ENCODE measurements at places on chromosomes 2 and 18.

DNA sequence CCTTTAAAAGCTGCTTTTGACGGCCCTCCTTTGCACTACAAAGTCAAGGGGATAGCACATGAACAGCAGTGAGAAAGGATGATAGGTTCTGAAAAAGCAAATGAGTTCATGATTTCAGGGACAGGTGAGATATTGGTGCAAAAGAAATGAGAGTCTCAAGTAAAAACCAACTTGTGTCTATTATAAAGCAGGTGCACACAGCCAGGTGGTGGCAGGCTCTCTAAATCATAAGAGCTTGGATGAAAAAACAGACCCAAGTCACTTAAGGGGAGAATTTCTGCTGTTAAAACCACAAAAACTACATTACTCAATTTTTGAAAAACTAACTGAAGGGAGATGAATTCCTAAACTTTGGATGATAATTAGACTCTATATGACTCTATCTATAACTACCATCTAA, 201.5 kb downstream of the SP3 start:
- no peak for DNase-seq

DNA sequence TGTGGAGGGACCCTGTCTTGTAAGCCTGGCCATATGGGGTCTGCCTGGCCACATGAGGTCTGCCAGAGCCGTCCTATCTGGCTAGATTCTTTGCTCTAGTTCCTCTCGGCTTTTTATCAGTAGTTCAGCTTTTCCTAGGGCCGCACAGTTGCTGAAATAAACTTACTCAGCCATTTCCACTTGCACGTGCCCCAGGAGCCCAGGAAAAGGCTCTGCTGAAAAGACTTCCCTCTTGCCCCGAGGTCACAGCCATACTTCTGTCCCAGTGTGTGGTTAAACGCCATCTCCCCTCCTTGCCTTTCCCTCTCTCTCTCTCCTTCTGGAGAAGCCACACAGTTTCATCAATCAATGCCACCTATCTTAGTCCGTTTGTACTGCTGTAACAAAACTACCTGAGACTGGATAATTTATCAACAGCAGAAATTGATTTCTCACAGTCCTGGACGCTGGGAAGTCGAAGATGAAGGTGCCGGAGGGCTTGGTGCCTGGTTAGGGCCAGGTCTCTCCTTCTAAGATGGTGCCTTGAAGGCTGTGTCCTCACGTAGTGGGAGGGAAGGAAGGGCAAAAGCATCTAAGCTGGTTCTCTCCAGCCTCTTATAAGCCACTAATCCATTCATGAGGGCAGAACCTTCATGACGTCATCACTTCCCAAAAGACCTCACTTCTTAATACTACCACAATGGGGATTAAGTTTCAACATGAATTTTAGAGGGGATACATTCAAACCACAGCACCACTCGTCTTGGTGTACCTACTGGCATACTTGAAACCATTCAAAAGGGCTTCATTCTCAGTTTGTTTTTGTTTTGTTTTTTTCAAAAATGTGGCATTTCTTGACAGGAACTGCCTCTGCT, 11.2 kb upstream of the GALM start:
- DNase-seq, result no peak

GRCh38 chr2:45748239-45748638, 96.8 kb downstream of the PRKCE start:
- no peak for DNase-seq

DNA sequence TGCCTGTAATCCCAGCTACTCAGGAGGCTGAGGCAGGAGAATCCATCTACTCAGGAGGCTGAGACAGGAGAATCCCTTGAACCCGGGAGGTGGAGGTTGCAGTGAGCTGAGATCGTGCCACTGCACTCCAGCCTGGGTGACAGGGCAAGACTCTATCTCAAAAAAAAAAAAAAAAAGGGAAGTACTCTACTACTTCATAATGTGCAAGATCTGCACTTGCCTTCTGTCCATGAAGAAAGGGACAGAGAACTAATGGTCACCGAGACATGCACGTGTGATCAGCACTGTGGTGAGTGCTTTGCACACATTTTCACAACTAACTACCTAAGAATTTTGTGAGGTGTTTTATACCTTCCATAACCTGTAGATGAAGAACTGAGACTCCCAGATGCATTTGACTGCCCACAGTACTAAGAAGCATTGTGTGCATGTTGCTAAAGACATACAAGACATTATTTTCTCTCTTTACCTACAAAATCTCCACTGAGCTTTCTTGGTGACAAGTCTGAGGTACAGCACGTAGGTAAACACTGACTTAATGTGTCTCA, 784.8 kb upstream of the ID2 start:
- DNase-seq, result no peak

DNA sequence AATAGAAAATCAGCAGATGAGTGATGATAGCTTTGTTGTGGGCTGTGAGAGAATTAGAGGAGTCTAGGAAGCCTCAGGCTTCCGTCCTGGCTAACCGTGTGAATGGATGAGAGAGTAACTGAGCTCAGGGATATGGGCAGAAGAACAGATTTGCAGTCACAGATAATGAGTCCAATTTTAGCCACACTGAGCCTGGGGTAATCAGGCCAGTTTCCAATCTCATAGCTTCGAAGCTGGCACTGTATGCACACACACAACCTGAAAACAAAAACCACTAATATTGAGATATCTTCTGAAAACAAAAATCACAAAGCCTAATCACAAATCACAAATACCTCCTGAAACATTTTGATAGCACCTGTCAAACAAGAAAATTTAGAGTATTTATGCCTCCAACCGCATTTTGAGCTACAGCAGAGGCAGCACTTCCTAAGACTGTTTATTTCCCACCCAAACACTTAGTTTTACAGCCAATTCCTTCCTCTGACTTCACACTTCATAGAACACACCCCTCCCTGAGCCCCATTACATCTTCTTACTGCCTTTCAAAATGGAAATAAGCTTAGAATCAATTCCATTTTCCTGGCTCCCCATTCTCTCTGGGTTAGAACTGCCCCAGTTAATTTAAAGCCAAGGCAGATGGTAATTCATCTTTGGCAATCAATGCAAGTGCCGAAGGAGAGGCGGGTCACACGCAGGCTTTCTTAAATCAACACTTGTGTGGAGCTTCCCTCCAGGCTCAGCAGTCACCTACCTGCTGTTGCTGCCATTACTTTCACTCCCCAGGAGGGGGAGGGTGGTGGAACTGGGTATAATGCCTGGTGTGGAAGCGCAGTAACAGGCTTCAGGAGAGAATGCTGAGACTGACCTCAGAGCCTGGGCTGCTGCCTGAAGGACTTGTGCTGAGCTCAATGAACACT, 18.9 kb downstream of the TTR start:
- peak; percentile 28 for DNase-seq

GRCh38 chr18:55641486-55641885, 53.5 kb upstream of the TCF4 start:
- no peak for DNase-seq

DNA sequence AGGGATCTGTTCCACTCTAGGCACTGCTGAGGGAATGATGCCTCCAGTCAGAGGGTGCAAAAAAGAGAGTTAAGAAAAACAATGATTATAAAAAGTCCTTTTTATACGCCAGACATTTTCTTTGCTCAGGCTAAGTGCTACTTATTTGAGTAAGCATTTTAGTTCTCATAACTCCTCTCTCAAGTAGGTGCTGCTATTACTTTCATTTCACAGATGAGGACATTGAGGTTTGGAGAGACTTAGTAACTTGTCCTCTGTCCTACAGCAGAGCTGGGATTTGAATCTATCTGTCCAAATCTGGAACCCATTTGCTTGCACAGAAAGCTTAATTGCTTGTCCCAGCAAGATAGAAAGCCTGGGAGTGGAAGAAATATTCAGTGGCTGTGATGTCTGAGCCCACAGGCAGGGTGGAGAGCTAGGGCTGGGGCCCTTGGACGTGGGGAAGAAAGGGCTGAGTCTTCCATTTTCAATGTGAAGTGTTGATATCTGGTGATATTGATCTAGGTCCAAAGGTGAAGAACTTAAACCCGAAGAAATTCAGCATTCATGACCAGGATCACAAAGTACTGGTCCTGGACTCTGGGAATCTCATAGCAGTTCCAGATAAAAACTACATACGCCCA, 5.8 kb downstream of the IL37 start:
- no peak for DNase-seq

DNA sequence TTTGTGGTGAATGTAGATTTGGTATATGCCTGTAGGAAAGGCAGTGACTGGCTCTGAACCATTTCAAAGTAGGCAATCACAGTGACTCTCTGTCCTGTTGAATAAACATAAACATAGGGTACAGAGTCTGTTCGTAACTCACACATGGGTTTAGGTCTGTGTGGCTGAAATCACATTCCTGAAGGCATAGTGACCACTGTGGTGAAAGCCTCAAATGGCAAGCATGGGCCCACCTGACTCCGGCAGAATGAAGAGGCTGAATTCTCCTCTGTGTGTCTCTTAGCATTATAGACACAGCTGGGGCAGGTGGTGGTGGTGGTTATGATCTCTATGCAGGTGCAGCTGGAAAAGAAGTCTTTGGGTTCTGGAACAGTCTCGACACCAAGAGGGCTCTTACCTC, 61.2 kb downstream of the ITGA6 start:
- no peak for DNase-seq

DNA sequence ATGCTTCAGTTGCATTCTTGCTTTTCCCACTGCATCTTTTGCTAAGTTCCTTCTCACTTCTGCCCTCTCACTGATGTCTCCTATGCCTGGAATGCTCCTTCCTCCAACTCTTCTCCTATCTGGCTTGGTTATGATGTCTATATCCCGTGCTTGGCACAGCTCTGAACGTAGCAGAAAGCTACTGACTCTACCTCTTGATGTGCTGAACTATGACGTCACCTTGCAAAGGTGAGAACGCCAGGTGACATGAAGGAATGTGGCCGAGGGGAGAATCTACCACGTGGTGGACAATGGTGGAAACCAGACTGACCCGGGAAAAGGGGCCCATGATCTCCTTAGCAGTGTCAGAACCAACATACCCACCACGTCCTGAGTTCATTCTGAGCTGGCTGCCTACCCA, 209.7 kb downstream of the SH3BP4 start:
- DNase-seq, result no peak

GRCh38 chr2:44880125-44880483, 61.4 kb upstream of the SIX3 start:
- DNase-seq, result no peak

- DNase-seq, result no peak
These were observed 79.0 kb downstream of the SLC66A3 start for GRCh38 chr2:11234309-11234708.

GRCh38 chr2:197835293-197835692, 30.9 kb downstream of the PLCL1 start:
- no peak for DNase-seq

DNA sequence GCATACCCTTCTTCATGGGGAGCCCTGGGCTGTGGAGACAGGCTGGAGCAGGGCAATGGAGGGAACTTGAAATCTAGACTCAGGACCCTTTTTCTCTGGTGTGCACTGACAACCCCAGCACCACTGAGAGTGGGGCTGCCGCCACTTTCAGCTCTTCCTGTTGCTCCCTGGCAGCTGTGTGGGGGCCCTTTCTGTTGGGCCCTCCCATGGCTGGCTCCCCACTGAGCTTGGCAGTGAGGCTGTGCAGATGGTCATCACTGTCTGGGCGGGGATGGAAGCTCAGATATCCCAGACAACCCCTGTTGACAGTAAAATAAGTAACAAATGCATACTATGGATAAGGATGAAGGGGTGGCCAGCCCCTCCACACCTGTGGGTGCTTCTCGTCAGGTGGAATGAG, 6.7 kb downstream of the MYO7B start:
- DNase-seq, result no peak

DNA sequence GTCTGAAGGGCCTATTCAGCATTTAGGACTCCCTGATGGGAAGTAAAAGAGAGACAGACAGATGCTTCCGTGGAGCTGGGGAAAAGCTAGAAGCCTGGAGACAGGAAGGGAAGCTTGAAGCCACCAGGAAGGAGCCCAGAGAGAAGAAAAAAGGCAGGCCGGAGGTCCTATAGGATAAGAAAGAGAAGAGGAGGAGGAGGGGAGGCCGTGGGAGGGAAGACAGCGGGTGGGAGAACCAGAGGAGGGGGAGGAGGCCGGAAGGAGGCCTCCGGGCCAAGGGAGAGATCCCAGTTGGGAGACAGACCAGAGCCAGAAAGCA, 107.1 kb upstream of the PKDCC start:
- DNase-seq, result no peak

DNA sequence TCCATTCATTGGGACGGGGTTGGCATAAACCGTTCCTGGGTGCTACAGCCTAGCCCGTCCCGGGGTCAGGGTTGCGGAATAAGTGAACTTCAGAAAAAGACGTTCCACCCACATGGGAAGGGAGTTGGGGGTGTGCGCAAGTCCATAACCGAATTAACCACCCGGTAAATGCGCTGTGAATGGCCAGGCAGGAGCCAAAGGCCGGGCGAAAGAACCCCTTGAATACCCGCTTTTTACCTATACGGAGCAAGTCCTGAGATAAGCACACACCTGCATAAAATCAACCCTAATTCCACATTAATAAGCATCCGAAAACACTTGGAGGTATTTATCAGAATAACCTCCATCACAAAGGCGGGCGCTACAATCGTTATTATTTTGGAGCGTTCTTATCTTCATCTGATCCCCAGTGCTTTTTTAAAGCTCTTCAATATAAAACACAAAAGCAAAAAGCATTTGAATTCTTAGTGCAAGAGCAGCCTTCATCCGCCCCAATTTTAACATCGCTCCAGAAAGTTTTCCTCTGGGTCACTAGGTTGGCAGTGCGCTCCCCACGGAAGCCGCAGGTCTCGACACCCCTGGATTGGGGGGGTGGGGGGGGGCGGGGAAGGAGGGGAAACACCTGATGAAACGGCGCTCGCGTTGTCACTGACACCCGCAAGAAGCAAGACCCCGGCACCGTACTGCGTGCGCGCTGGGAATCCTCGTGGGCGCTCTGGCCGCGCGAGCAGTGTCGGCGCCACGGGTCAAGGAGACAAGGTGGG, 1.2 kb downstream of the SATB2 start:
- DNase-seq, result no peak

DNA sequence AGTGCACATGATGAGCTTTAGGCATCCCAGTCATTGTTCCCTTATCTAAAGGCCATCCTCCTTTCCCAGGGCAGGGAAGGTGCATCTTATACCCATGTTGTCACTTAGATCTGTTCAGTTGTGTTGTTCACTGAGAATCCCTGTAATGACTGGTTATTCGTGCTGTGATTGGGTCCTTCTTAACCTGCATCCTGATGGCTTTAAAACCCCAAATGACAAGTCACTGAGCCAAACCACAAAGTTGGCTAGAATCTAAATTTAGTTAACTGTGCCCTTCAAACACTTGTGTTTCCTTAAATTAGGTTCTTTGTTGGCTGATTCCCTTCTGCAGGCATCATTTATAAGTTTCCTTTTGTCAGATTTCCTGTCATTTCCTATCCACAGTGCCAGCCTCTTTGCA, 58.5 kb upstream of the SLC16A14 start:
- DNase-seq, result no peak

GRCh38 chr2:129892360-129892759, 87.1 kb upstream of the RAB6C start:
- DNase-seq, result no peak

GRCh38 chr2:205868773-205869333, 186.6 kb downstream of the NRP2 start:
- DNase-seq, result no peak

GRCh38 chr2:182818925-182819324, 47.5 kb downstream of the FRZB start:
- peak; percentile 86 for DNase-seq

Measured in NCI-H774 (cell line).